ENCODE measurements at places on chromosomes 7 and 10. TPM values are rescaled to one million over a fixed set of nuclear protein-coding genes. Genes with fewer than 3 reads are reported as not detected.

DNA sequence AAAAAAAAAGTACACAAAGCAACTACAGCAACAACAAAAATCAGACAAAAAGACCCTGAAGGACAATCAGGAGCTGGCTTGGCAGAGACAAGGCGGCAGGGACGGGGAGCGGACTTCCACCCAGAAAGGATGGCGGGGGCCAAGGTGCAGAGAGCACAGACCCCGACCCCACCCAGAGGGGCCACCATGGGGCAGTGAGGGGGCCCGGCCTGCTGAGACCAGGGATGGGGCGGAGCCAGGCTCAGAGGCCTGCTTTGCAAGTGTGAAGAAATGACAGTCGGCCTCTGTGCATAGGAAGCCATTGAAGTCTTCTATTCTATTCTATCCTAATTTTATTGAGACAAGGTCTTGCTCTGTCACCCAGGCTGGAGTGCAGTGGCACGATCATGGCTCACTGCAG, 82.0 kb downstream of the ELFN1 start:
- DNase-seq, result no peak

DNA sequence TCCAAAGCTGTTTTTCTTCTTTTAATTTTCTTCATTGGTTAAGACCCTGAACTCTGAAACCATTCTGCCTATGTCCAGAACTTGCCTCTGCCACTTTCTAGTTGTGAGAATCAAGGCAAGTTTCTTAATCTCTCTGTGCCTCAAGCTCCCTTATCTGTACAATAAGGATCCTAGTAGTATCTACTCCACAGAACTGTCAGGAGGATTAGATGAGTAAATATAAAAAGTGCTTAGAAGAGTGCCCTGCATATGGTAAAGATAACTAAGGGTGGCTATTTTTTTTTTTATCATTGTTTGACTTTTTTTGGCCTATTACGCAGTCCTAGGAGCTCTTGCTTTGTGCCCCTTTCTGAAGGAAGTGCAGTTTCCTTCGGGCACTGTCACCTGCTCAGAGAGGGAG, 46.4 kb upstream of the RAPGEF5 start:
- DNase-seq, result no peak

GRCh38 chr7:154383045-154383444, 330.8 kb downstream of the DPP6 start:
- DNase-seq, result peak; percentile 30

- DNase-seq, result no peak
Observed at GRCh38 chr7:116455499-116455898, 44.0 kb upstream of the CAV2 start.

CALD1 gene
- polyA plus RNA-seq, result 179 TPM

DNA sequence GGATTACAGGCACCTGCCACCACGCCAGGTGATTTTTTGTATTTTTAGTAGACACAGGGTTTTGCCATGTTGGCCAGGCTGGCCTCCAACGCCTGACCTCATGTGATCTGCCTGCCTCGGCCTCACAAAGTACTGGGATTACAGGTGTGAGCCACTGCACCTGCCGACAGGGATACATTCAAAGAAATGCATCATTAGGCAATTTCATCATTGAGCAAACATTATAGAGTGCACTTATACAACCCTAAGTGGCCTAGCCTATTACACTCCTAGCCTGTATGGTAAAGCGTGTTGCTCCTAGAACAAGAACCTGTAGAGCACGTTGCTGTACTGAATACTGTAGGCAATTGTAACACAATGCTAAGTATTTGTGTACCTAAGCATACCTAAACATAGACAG, 350.3 kb downstream of the GALNT17 start:
- no peak for DNase-seq

GRCh38 chr10:125707541-125708468, 11.7 kb upstream of the EDRF1 start:
- DNase-seq, result no peak

- peak; percentile 64 for DNase-seq
Observed at GRCh38 chr7:2928613-2929311, 84.7 kb upstream of the GNA12 start.

DNA sequence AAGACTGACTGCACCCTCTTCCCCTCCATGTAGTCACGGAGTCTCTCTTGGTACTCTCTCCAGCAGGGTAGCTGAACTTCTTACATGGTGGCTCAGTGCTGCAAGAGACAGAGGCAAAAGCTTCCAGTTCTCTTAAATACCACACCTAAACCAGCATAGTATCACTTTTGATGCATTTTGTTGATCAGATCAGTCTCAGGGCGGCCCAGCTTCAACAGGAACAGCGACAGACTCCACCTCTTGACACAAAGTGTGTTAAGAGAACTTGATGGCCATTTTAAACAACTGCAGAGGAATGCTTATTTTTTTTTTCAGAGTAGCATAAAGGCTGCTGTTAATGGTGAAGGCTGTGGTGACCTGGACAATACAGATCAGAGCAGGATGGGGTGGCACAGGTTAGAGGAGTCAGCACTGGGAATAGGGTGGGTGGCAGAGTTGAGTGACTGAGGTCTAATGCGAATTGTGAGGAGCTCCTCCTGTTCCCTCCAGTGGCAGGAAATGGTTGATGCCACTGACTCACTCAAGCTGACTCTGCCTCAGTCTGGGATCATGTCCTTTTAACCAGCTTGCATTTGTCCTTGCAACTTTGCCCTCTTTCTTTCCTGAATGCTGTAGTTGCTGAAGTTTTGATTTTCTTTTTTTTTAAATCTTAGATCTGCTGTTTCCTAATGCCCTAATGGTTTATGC, 17.3 kb downstream of the MGAM start:
- DNase-seq, result peak; percentile 22

DNA sequence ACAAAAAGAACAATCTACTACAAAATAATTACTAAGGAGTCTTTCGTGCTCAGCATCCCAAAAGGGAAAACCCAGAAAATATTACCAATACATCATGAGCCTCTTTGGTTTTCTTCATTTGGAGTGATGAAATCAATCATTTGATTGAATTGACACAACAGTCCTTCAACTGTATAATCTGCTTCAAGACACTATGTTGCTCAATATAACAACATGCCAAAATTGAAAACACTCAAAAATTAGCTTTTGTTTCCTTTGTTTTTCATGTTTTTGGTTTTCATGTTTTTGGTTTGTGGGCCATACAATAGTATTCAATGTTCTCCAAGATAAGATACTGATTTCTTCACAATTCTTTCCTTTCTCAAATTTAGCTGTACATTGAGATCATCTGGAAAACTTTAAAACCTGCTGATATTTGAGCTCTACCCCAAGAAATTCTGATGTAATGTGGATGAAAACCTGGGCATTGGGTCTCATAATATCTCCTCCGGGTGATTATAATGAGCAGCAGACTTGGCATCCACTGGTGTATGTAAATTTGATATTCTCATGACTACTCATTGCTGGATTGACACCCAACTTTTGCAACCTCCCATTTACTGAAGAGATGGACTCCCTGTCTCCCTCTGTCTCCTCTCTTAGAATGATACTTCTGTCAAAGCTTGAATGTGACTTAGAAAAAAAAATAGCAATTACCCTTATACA, 4.6 kb downstream of the SOSTDC1 start:
- no peak for DNase-seq

TRIM73 gene
- polyA plus RNA-seq, result 6.7 TPM

GRCh38 chr7:156438011-156438410, 202.6 kb upstream of the RNF32 start:
- no peak for DNase-seq

DNA sequence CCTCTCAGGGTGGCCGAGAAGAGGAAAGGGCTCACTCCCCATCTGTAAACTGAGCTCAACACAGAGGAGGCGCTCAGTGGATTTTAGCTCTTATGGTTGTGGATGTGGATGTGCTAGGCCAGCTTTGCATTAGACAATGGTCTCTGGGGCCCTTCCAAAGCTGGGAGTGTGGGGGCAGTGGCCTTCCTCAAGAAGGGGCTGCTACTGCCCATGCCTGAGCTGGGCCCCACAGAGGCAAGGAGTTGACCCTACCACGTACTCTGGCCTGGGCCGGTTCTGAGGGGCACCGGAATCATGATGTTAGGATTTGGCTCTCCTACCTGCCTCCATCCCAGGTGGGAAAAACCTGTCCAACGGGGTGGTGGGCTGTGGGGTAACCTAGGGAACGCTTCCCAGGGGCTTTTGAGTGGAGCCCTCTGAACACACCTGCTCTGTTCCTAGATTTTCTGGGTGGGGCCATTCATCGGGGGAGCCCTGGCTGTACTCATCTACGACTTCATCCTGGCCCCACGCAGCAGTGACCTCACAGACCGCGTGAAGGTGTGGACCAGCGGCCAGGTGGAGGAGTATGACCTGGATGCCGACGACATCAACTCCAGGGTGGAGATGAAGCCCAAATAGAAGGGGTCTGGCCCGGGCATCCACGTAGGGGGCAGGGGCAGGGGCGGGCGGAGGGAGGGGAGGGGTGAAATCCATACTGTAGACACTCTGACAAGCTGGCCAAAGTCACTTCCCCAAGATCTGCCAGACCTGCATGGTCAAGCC, 11.5 kb downstream of the AQP1 start:
- DNase-seq, result peak; percentile 20

STRIP2 gene
- 0.56 TPM for polyA plus RNA-seq

GRCh38 chr7:34322841-34323240, 335.2 kb upstream of the NPSR1 start:
- no peak for DNase-seq

DNA sequence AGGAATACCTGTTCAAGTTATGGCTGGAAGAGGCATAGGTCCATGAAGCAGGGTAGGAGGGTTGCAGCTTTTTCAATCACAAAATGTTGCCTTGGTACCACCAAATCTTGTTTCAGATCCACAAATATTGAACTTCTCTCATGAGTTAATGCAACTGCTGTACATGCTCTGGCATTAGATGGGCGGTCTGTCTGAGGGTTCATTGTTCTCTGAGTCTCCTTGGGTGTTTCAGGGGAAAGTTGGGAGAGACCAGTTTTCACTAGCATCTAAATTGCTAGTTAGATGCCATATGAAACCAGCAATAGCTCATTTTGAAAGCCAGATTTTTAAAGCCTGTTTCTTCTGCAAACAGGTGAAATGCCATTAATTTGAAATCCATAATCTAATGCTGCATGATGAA, 27.8 kb upstream of the ELMO1 start:
- no peak for DNase-seq
